ENCODE measurements at places on chromosomes 16 and 17. TPM values are rescaled to one million over a fixed set of nuclear protein-coding genes. Genes with fewer than 3 reads are reported as not detected.

The BANP gene
- 36.6 TPM for total RNA-seq

The SAMD14 gene
- 2.2 TPM for total RNA-seq

The IRX6 gene
- not detected for total RNA-seq

The DNAJA2 gene
- total RNA-seq: 70.4 TPM

The TMEM235 gene
- total RNA-seq: not detected

The TP53TG3B gene
- not detected for total RNA-seq

The ABCC6 gene
- total RNA-seq: 2.8 TPM

The TP53TG3 gene
- total RNA-seq: not detected

The KDM6B gene
- 7.9 TPM for total RNA-seq

The CD300LG gene
- 0.58 TPM for total RNA-seq

The PTX4 gene
- total RNA-seq: not detected

The TBC1D3H gene
- total RNA-seq: not detected

DNA sequence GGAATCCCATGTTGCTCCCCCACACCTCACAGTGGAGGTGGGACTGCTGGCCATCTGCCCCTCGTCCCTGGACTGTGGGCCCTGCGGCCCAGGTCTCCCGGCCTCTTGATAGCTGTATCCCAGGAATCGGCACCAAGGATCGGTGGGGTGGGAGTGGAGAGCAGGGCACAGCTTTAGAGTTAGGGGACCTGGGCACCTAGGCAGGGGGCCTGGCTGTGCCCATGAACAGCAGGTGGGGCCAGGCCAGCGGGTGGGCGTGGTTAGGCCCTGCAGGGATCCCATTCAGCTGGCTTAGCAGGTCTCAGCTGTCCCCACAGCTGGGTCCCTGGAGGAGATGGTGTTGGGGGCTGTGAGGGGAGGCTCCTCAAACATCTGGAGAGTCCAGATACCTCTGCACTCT lies 49.2 kb downstream of the SREBF1 start:
- DNase-seq: no peak

DNA sequence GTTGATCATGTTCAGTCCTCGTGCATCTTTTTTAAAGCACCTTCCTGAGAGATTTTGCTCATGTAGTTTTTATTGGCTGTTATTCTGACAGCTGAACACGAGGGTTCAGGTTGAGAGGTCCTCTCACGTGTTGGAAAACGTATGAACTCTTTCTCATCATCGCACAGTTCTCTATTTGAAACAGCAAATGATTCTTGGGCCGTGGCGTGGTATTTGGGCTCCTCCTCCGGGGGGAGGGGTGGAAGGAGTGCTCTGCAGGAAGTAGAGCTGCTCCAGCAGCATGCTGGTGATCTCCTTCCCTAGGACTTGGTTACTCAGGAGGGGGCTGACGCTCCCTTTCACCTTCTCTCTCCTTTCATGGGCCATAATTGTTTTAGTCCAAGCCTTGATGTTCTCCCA lies 70.4 kb downstream of the KSR1 start:
- DNase-seq: no peak

DNA sequence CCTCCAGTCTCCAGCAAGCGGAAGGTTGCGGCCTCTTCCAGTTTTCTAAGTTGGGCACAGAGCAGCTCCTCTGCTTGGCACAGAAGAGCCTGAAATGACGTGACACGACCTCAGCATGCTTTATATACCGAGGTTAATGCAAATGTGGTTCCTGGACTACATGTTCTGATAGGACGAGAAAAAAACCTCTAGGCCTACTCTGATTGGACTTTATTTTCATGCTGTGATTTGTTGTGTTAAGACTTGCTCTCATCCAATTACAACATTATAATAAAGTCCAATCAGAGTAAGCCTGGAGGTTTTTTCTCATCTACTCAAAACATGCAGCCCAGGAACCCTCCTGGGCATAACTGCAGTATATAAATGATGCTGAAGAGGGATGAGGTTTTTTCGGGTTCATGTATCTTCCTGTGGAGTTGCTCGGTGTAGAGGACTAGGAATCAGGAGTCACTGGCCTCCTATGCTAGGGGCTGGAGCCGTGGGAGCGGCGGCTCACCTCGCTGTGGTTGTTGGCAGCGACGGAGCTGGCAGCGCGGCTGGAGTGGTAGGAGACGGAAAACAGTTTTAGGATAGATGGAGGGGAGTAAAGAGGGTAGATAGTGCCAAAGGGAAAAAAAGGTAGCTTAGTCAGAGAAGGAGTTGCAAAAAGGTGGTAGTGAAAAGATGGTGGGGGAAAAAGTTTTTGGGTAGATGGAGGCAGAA lies 878.0 kb downstream of the KCNJ18 start:
- no peak for DNase-seq

- DNase-seq: no peak
Observed at GRCh38 chr16:59665618-59666220, 931.6 kb upstream of the GOT2 start.

GRCh38 chr17:56638591-56639051 lies 45.1 kb downstream of the NOG start:
- DNase-seq: no peak

DNA sequence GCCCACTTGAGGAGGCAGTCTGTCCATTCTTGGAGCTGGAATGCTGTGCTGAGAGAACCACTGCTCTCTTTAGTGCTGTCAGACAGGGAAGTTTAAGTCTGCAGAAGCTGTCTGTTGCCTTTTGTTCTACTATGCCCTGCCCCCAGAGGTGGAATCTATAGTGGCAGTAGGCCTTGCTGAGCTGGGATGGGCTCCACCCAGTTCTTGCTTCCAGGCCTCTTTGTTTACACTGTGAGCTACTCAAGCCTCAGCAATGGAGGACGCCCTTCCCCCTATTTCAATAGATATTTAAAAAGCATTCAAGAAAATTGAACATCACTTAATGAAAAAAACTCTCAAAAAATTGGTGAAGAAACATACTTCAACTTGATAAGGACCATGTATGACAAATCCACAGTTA lies 313.5 kb downstream of the PHKB start:
- DNase-seq: no peak

- no peak for DNase-seq
Observed at GRCh38 chr17:61757168-61757567, 106.2 kb downstream of the BRIP1 start.

DNA sequence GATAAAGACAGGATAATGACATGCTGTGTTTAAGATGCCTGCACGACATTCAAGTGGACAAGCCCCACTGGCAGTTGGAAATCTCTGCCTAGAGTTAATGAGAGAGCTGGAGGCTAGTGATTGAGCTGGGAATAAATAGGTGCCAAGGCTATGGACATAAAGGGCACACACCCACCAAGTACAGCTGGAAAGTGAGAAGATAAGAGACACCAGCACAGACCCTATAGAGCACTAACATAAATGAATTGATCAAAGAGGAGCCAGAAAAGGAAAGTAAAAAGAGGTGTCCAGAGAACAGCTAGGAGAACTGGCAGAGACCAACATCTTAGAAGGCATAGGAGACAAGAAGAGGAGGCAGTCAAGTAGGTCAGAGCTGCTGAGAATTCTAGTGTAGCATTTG lies 101.2 kb downstream of the YPEL2 start:
- DNase-seq: no peak

GRCh38 chr17:80346498-80347275 lies 68.3 kb upstream of the ENDOV start:
- DNase-seq: no peak

- DNase-seq: no peak
Observed at GRCh38 chr16:80577485-80578280, 36.9 kb downstream of the DYNLRB2 start.

DNA sequence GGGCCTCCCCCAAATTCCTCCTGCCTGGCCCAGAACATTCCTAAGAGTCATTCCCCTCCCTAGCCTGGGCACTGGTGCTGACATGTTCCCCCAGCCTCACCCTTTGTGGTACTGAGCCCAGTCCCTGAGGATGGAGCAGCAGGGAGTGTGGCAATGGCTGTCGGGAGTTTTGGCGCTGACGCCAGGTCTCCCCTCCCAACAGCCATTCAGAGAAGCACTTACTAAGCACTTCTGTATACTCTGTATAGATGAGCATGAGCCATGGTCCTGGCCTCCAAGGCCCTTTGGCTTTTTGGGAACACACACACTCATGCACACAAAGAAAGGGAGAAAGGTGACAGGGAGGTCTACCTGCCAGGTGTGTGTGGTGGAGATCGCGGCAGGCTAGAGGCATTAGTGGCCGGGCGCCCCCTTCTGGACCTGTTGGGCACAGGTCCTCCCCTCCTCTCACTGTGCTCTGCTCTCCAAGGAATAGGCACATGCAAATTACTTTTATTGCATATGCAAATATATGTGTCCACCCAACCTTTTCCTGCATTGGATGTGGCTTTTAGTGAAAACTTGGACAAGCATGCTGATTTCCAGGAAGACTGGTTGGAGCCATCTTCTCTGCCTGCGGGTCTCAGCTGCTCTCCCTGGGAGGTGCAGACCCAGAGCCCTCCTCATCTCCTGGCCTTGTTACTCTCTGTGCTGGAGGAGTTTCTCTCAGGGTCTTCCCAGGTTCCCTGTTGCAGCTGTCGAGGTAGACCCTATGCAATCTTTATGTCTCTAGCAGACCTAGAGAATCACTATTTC lies 17.4 kb upstream of the C17orf107 start:
- no peak for DNase-seq

DNA sequence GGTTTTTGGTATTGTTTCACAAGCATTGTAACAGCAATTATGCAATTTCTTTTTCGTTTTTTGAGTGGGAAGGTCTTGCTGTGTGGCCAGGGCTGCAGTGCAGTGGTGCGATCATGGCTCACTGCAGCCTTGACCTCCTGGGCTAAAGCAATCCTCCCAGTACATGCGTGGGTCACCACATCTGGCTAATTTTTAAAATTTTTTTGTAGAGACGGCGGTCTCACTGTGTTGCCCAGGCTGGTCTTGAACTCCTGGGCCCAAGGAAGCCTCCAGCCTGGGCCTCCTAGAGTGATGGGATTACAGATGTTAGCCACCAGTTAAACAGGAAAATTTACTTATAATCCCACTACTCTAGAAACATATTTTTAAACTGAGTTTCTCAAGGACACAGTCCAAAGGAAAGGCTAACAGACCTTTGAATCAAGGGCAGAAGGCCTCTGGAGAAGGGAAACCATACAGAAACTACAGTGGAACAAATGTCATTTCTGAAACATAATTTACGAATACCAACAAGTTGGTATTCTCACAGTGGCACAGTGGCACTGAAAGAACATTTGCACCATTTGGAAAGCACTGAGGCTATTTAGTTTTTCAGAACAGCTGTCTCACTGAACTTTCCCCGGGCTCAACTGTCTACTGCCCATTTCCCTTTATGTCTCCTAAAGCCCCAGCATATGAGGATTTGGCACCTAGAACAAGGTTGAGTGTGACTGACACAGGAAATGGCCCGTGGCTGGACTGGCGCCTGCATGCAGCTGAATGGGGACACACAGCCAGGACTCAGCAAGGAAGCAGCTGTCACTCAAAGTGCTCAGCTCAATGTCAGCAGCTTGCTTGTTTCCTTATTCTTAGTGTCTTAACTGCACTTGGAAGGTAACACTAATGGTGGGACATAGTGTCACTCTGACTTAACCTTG lies 2.8 kb upstream of the PRKAR1A start:
- no peak for DNase-seq

GRCh38 chr16:55506083-55506482 lies 2.8 kb upstream of the LPCAT2 start:
- DNase-seq: no peak

DNA sequence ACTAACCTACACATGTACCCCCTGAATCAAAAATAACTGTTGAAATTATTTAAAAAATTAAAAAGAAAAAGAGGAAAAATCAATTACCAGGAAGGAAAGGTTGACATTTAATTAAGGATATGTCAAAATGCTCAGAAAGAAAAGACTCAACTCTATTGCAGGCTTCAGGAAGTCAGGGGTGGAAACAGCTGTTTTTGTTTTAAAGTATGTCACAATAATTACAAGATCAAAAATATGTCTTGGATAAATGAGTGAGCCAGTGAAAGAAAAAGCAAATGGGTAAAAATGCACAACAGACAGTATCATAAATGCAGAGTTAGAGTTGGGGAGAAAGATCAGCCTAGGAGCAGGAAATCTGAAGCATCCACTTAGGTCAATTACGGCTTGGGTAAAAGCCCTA lies 146.0 kb downstream of the CDH11 start:
- no peak for DNase-seq

DNA sequence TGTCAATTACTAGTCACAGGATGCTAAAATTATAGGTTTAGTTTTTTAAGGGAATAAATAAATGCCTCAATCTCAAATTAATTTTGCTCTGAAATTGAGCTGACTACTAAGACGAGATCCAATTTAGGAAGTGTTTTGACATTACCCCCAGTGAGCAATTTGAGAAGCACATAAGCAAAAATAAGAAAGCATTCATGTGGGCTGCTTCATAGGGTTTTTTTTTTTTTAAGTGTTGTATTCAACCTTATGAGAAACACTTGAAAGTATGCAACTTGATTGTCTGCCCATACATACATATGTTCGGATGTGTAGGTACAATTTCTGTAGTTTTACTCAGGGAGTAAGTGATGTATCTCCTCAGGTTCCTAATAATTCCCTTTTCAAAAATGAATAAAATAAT lies 77.6 kb downstream of the PRKCA start:
- DNase-seq: no peak

DNA sequence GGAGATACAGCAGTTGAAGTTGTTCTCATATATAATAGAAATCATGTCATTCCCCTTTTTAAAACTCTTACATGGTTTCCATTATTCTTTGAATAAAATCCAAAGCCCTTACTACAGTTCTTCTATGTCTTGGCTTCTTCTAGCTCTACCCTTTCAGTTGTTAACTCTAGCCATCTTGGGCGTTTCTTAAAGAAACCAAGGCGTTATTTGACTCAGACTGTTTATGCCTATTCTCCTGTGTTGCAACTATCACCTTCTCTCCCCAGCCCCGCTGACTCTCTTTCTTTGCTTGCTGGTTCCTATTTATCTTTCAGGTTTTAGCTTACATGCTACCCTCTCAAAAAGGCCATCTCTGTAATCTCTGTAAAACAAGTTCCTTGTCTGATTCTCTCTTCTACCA lies 32.7 kb downstream of the NFATC3 start:
- DNase-seq: no peak

GRCh38 chr17:82231562-82232321 lies 2.9 kb downstream of the SLC16A3 start:
- DNase-seq: no peak

GRCh38 chr17:72565006-72565405 lies 444.2 kb downstream of the SOX9 start:
- no peak for DNase-seq

- DNase-seq: no peak
Observed at GRCh38 chr17:56322991-56323390, 169.7 kb downstream of the ANKFN1 start.

GRCh38 chr16:61813339-61813738 lies 222.9 kb downstream of the CDH8 start:
- no peak for DNase-seq

DNA sequence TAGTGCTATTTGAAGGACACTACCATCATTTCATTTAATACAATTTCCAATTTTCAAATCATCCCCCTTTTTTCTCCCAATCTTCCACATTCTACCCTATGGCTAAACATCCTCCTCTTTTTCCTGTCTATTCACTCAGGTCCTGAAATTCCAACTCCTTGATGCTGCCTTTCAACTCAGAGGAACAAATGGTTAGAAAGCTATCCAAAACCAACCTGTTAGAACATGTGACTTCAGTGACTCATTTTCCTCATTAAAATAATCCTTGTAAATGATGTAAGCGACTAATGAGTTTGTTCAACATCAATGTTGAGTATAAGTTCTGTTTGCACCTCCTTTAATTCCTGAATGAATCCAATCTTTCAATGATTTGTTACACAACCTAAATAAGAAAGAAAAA lies 5.5 kb downstream of the PSMD12 start:
- DNase-seq: no peak
